Activated CD4-positive, alpha-beta T cell treated with anti-CD3 and anti-CD28 coated beads, Interleukin-2, amount 10 ng/mL, durations not matched to agents 7 days and 5 days (primary cell): ENCODE measurements at places on chromosomes 16 and 17.

DNA sequence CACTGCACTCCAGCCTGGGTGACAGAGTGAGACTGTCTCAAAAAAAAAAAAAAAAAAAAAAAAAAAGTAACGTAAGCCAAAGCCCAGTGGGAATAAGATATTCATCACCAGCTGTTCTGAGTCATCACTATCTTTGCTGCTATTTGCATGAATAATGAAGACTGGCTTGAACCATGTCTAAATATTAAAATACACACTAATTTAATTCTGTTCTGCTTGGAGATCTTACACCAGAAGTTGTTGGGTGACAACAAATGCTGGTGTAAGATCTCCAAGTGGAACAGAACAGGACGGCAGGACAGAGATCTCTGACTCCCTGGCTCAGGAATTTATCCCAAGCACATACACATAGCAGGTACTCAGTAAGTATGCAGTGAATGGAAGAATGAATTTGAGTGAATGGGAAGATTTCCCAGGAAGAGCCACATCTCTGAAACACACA, 19.6 kb downstream of the DNAH17 start:
- DNase-seq, result no peak

GRCh38 chr16:25941800-25942499, 250.2 kb downstream of the HS3ST4 start:
- no peak for DNase-seq

GRCh38 chr17:81471818-81472456, 40.7 kb downstream of the ACTG1 start:
- DNase-seq, result peak; percentile 26

DNA sequence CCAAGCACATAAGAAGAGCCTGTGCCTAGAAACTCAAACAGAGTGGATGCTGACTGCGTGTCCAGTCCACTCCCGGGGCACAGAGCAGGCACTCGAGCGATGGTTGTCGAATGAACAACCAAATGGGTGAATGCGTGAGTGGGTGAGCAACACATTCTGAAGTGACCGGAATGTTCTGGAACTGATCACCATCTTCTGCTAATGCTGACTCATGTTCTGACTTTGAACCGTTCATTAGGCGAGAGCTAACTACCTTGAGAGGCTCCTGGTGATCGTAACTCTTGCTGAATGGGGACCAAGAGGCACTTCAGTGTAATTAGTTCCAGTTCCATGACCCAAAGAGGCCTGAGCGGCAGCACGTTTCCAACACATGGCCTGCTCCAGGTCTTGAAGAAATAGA, 37.9 kb downstream of the IRF8 start:
- no peak for DNase-seq

DNA sequence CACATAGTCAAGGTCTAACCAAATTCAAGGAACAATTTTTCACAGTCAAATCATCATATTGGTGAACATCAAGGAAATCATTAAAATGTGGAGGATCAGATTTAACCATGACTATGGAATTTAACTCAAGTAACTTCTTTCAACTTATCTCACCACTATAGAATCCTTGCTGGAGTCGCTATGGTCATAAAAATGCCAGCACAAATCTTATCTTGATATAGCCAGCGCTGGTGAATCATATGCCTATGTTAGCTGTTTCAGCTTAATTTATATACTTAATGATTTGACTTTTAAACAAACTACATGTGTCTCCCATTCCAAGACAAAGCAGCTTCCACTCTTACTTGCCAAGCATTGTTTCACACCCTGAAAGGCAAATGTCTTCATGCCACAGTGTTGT, 416.4 kb downstream of the CDH11 start:
- DNase-seq, result no peak

GRCh38 chr16:88790312-88791211, 5.5 kb upstream of the PIEZO1 start:
- peak; percentile 70 for DNase-seq

GRCh38 chr17:59764292-59764741, 56.9 kb downstream of the VMP1 start:
- no peak for DNase-seq

DNA sequence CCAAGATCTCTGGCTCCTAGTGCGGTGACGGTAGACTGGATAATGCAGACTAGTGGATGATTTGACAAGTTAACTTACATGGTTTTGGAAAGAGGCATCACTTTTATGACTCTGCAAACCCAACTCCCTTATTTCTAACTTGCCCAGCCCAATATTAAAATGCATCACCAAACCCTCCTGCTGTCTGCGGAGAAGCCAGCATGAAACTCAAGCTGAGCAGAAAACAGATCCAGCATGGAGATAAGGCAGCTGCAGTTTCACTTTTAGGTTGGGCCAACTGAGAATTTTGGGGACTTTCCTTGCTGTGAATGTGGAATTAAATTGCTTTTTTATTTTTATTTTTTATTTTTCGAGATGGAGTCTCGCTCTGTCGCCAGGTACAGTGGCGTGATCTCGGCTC, 27.8 kb downstream of the CDH1 start:
- DNase-seq, result peak; percentile 54

GRCh38 chr16:81939164-81940056, 71.9 kb downstream of the SDR42E1 start:
- DNase-seq, result no peak

DNA sequence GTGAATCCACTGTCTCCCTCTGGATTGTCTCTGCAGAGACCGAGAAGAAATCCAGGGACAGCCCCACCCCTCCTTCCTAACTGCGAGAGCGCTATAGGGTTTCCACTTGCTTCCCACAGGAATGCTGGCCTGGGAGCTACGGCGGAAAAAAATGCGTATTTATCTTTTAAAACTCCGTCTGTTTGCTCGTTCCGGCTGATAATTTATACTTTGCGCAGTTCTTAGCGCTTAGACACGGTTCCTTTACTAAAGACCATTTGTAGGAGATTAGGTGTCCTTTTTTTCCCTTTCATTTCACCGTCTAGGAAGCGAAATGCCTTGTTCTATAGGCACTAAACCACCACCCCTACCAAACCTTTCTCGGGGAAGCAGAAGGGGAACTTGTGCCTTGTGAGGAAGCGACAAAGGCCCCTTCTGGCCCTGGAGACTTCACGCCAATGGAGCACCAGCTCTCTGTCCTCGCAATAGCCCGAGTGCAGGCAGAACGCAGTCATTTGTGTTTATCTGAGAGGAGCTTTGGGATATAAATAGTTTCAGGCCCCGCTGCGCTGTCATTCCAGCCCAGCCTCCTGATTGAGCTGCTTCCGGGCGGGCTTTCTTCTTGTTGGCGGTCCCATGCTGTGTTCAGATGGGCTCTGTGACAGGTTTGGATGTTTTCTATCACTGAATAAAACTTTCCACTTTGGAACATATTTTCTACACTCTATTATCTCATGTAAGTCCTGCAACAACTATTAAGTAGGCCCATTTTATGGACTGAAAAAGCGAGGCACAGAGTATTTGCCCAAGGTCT, 791 bp upstream of the SUPT4H1 start:
- peak; percentile 28 for DNase-seq

DNA sequence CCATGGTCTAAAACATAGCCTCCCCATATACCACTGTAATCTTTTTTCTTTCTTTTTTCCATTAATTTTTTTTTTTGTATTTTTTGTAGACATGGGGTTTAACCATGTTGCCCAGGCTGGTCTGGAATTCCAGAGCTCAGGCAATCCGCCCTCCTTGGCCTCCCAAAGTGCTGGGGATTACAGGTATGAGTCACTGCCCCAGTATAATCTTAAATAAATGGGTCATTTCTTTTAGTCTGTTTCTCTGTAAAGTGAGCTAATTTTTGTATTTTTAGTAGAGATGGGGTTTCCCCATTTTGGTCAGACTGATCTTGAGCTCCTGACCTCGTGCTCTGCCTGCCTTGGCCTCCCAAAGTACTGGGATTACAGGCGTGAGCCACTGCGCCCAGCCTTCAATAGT, 5.7 kb upstream of the NME1 start:
- DNase-seq, result no peak

- no peak for DNase-seq
These were observed 747 bp upstream of the LHX1 start for GRCh38 chr17:36936455-36937000.

- DNase-seq, result no peak
These were observed 12.6 kb upstream of the RPRML start for GRCh38 chr17:46991617-46992016.

DNA sequence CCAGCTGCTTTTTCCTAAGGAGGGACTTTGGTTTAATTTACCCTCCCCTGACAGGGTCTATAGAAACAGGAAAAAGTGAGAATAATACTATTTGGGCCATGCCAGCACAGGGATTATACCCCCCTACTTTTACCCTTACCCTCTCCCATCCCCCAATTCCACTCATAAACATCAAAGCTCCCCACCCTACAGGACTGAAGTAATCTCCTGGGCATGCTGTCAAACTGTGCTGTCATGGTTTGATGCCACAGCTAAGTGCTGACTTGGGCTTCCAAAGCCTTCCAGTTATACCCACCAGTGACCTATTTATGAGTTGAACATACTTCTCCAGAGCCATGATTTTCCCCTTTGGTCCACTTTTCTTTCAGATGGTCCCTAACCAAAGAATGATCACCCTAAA, 12.8 kb downstream of the PHF12 start:
- no peak for DNase-seq

- DNase-seq, result no peak
These were observed 446 bp upstream of the COQ7 start for GRCh38 chr16:19066988-19067348.

- no peak for DNase-seq
These were observed 622.1 kb upstream of the CDH5 start for GRCh38 chr16:65744401-65744800.

DNA sequence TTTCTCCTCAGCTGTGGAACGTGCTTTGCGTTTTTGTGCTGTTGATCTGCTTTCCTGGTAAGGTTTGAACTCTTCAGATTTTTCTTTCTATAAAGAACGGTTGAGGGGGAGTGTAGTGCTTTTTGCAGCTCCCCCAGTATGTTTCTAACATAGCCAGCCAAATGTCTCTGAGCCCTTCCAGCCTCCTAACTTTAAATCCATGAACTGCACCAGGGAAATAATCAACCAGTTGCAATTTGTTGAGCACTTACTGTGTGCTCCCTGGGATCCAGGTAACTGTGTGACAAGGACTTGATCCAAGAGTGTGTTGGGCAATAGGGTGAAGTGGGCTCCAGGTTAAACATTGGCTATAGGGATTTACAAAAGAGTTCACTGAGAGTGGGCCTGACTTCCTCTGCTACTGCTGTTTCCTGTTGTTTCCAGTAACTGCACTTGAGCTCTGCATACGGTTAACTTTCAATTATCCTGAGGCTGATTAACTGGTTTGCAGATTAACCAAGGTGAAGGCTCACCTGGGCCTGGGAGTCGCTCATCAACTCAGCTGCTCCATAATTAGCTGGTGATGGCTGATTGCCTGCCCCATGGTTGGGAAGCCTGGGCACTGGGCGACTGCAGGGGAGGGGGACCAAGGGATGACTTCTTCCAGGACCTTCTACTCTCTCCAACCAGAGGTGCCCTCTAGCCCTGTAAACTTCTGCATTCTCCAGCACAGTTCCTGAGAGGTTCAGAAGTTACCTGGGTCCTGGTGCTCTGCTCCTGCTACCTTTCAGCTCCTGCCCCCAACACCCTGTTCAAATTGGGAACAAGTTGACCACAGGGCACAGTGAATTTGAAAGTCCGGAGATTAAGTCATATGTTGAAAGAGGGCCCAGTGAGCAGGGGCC, 19.5 kb downstream of the HLF start:
- DNase-seq, result no peak

- DNase-seq, result no peak
These were observed 186.2 kb downstream of the IRF8 start for GRCh38 chr16:86085161-86085611.

- DNase-seq, result no peak
These were observed 111.2 kb downstream of the SHISA9 start for GRCh38 chr16:13012601-13013000.

- DNase-seq, result no peak
These were observed 808 bp upstream of the BAHCC1 start for GRCh38 chr17:81394377-81394920.

DNA sequence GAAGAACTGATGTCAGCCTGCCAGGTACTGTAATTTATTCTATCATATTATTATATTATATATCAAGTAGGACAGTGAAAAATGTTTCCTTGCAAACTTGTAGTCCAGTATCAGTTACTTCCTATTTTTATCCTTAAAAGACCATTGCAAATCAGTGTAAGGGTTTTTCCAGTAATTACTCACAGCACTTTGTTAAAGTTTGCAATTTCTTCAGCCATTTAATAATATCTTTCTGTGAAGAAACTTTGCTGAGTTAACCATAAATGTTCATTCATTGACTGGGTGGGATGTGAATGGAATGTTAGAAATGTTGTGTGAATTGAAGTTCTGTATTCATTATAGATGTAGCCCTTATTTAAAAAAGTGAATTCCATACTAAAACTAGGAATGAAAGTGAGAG, 26.7 kb downstream of the HAPSTR1 start:
- DNase-seq, result no peak

DNA sequence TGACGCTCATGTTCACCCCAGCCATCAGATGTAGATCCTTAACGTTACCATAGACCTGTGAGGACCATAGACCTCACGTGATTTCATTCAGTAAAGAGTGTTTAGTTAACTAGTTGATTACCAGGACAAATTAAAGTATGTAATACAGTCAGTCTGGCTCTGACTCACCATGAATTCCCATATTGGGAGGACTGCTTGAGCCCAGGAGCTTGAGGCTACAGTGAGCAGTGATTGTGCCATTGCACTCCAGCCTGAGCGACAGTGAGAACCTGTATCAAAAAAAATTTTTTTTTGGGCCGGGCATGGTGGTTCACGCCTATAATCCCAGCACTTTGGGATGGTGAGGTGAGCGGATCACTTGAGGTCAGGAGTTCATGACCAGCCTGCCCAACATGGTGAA, 13.5 kb upstream of the FA2H start:
- DNase-seq, result no peak

- peak; percentile 56 for DNase-seq
These were observed 9.4 kb downstream of the C16orf89 start for GRCh38 chr16:5056352-5056751.

DNA sequence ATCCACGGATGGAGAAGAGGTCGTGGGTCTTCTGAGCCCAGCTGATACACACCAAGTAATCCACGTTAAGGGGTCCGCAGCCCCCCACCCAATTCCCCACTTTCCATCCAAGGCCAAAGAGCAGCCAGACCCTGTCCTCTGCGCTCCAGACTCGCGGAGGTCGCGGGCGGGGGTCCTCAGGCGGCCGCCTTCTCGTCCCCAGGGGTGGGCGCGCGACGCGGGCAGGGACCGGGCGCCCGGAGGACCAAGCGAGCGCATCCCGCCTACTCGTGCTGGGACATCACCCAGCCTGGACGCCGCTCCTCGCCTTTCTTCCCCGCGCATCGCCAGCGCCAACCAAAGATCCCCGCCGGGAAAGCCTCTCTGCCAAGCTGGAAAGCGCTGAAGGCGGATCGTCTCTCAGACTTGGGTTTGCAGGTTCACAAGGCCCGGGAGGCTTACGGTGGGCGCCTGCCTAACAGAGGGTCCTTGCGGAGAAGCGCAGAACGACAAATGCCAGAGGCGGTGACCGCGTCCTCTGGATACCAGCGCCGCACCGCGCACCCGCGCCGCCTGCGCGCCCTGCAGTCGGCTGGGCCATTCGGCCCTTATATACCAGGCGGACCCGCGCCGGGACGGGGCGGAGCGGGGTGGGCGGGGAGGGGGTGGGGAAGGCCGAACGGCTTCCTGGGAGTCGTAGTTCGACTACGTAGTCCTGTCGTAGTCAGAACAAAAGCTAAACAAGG, 471.6 kb downstream of the SOX9 start:
- DNase-seq, result peak; percentile 74

GRCh38 chr16:71472931-71473330, 10.9 kb upstream of the ZNF23 start:
- DNase-seq, result no peak
